Testis (tissue), 5 donors: ENCODE measurements at places on chromosomes 6 and 20.

GRCh38 chr20:61437280-61438206 lies 185.5 kb downstream of the CDH4 start:
- DNase-seq = no peak

DNA sequence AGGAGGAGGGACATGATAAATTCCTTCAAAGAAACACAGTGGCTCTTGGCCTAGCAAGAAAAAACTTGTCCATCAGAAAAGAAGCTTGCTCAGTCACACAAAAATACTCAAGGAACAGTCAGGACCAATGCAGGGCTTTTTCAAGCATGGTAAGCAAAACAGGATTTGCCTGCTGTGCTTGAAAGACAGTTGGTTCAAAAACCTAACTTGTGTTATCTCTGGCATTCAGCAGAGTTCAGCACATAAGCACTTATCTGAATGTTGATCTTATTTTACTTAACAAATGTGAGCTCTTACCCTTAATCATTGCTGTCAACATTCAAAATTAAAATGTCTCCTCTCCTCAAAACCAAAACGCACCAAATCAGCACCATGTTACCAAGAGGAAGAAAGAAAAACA lies 38.3 kb downstream of the ATG5 start:
- no peak for DNase-seq

DNA sequence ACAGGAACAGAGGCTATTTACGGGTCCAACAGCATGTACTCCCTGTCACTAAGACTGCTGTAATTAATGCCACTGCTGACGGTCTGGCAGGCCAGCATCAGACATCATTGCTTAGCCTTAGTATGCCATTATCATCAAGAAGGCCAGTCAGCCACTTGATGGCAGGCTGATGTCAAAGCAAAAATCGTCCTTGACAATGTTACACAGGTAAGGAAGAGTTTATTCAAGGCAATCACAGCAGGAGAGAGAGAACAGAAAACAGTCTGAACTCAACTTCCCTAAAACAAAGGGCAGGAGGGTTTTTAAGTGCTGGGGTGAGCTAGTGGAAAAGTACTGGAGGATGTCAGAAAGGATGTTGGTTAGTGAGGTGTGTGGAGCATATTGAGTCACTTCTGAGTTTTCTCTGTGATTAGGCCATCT lies 25.1 kb downstream of the FKBP1C start:
- no peak for DNase-seq

DNA sequence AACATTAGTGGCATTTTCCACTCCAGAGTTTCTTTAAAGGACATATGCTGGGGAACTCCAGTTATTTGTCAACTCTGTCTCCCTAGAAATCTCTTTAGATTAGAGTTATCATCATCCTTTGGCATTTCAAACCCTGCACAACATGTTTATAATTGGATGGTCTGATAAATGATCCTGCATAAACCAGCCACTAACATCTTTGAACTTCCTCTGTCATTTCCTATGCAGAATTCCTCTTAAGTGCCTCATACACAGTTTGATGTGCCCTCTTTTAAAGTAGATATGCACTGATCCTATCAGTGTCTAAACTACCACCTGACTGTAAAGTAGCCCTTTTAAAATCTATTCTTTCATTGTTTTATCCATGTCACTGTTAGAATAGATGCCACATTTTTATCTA lies 306.3 kb upstream of the IRAK1BP1 start:
- DNase-seq = no peak

GRCh38 chr6:125550892-125551291 lies 198.5 kb upstream of the HEY2 start:
- DNase-seq = no peak

- DNase-seq = peak; percentile 81
These were observed 145.1 kb downstream of the PREX1 start for GRCh38 chr20:48682529-48683363.

DNA sequence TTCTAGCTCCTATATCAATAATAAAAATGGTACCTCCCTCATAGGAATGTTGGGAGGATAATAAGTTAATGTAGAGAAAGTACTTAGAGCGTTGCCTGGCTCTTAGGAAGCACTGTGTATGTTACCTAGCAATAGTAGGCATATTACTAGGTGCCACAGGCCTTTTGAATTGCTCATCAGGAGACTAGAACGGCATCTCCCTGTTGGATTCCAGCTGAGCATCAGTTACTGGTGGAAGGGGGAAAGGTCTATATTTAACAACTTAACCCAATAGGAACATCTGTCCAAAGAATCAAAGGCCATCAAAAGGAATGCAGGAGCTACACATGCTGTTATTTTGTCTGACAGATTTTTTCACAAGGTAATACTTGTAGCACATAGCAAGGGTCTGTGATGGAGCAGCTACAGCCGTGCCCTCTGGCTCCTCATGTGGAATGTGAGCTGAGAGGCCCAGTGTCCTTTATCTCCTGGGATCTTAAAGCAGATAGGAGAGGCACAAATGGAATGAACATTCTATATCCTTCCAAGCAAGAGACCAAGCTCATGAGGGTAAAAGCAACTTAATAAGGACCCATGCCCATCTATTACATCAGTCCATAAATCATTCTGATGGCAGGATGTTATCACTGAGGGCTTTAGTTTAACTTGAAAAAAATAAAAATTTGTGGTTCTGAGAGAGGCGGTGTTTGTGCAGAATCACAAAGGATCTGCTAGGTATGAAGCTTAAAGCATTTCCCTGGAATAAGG lies 184.9 kb upstream of the LAMP5 start:
- no peak for DNase-seq

- DNase-seq = no peak
These were observed 33.8 kb downstream of the DLGAP4 start for GRCh38 chr20:36339646-36340592.

GRCh38 chr6:158046201-158047126 lies 64.8 kb downstream of the SYNJ2 start:
- no peak for DNase-seq

DNA sequence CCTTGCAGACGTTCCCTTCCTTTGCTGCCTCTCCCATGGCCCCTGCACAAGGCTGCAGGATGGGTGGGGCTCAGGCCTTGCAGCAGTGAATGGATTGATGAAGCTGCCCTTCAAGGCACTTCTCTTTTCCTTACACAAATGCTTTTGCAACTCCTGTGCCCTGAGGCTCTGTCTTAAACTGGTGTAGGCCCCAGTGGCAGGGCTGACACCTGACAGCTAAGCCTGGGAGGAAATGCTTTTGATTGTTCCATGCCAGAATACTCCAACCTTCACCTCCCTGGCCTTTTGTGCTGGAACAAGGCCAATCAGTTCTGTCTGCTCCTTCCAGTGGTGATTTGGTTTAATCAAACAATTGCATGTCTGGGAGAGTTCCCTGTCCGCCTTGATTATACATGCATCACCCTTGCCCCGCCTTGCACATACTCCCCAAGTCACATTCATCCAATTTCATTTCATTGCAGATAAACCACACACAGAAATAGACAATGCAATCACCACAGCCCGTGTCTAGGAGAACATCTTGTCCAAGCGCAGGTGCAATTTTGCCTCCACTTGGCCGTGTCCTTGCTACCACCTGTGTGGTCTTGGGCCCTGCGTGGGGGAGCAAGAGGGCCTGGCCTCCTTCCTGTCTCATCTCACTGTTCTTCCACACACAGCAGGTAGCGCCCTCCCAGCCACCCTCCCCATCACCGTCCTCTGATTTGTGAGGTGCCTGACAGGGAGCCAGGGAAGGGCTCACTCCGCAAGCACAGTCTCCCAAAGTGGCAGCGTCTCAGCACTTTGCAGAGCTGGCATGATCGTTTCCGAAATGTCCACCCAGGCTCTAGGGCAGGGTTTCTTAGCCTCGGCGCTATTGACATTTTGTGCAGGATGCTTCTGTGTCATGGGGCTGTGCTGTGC lies 120.4 kb downstream of the CDH26 start:
- DNase-seq = no peak
